ENCODE measurements at places on chromosomes 12 and 14. TPM values are rescaled to one million over a fixed set of nuclear protein-coding genes. Genes with fewer than 3 reads are reported as not detected.

DNA sequence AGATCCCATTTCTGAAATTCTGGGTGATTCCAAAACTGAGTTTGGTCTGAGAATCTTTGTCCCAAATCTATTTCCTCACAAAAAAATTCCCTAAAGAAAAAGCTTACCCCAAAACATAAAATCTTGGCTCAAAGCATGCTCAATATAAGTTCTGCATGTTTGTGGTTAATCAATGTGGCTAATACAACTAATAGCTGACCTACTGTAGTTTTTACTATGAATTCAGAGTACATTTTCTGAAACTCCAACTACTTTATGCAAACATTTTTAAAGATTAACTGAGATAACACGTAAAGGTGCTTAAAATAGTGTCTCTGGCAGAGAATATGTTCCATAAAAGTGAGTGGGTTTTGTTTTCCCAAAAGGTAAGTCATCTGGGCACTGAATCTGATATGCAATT lies 133.1 kb downstream of the MED13L start:
- no peak overlapping the region for H3K4me3 ChIP-seq
- H3K27ac ChIP-seq: no peak overlapping the region
- H3K36me3 ChIP-seq: no peaks in the 10 kb centered on the region
- H3K4me1 ChIP-seq: peaks cover 13% of the 10 kb centered on the region

The ASCL4 gene
- total RNA-seq: not detected

- H3K4me1 ChIP-seq: no peaks in the 10 kb centered on the region
- DNase-seq: no peak
- H3K27me3 ChIP-seq: no peaks in the 10 kb centered on the region
- H3K4me3 ChIP-seq: no peak overlapping the region
Measured at GRCh38 chr12:108752387-108752786, 21.1 kb upstream of the CORO1C start.

- DNase-seq: no peak
- no peaks in the 10 kb centered on the region for H3K36me3 ChIP-seq
- H3K27ac ChIP-seq: no peak overlapping the region
- H3K27me3 ChIP-seq: no peaks in the 10 kb centered on the region
Measured at GRCh38 chr12:116257215-116257614, 20.3 kb downstream of the MED13L start.

- H3K36me3 ChIP-seq: no peaks in the 10 kb centered on the region
- no peak for DNase-seq
- H3K4me3 ChIP-seq: no peak overlapping the region
- no peaks in the 10 kb centered on the region for H3K4me1 ChIP-seq
- no peak overlapping the region for H3K27ac ChIP-seq
- no peaks in the 10 kb centered on the region for H3K27me3 ChIP-seq
Measured at GRCh38 chr12:129246630-129247029, 393.4 kb downstream of the GLT1D1 start.

The CCDC184 gene
- 0.92 TPM for total RNA-seq

DNA sequence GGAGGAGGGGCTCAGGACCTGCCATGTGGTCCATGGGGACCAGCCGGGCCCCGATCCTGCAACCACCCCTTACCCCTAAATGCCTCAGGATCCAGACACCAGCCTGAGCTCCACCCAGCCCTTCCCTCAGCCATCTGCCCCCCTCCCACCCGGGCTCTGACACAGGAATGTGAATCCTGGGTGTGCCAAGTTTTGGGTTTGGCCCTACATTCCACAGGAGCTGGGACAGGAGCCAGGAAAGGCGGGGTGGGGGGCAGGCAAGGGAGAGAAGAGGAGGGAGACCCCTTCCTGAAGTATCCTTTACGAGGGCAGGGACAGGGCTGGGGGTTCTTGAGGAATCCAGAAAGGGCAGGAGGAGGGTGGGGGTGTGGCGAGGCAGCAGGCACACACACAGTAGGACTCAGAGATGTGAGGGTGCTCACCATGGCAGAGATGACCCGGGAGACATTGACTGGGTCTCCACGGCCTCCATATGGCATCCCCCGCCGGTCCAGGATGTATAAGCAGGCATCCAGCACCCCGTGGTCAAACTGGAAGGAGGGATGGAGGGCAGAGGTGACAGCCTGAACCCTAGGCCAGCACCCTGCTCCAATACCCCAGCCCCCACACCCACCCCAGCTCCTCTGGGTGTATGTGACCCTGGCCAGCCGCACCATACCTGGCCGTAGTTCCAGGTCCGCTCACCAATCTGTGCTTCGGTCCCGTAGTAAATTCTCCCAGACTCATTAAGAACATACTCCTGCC lies 3.5 kb downstream of the TGM1 start:
- no peaks in the 10 kb centered on the region for H3K4me1 ChIP-seq
- no peak for DNase-seq
- H3K27me3 ChIP-seq: no peaks in the 10 kb centered on the region
- peaks cover 27% of the 10 kb centered on the region for H3K36me3 ChIP-seq

The ACSS3 gene
- not detected for total RNA-seq

The CAPZA3 gene
- not detected for total RNA-seq

The COX8C gene
- not detected for total RNA-seq

GRCh38 chr12:71972441-71973074 lies 33.9 kb downstream of the TPH2 start:
- no peak for DNase-seq
- H3K27me3 ChIP-seq: peaks cover 2% of the 10 kb centered on the region
- H3K36me3 ChIP-seq: no peaks in the 10 kb centered on the region
- no peak overlapping the region for H3K27ac ChIP-seq

DNA sequence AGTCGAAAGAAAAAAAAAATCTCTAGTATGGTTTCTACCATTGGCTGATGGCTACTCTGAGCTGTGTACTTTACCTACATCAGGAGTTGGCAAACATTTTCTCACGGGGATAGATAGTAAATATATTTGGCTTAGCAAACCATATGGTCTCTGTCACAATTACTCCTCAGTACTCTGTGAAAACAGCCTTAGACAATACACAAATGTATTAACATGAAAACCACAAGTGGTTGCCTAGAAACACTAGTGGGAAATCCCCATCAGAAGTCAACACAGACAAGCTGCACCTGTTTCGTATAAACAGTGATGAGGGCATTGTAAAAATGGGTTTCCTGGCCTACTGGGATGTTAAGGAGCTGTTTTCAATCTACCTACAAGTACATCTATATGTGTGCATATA lies 84.6 kb upstream of the NAV3 start:
- no peak overlapping the region for H3K4me3 ChIP-seq
- no peaks in the 10 kb centered on the region for H3K36me3 ChIP-seq
- H3K4me1 ChIP-seq: no peaks in the 10 kb centered on the region
- no peak for DNase-seq

Measured in CD4-positive, alpha-beta T cell (primary cell).